Hematopoietic multipotent progenitor cell treated with erythropoietin and hydrocortisone succinate and interleukin-3 and kit ligand, for 6 days (in vitro differentiated cells): ENCODE measurements at places on chromosomes 11 and 22.

DNA sequence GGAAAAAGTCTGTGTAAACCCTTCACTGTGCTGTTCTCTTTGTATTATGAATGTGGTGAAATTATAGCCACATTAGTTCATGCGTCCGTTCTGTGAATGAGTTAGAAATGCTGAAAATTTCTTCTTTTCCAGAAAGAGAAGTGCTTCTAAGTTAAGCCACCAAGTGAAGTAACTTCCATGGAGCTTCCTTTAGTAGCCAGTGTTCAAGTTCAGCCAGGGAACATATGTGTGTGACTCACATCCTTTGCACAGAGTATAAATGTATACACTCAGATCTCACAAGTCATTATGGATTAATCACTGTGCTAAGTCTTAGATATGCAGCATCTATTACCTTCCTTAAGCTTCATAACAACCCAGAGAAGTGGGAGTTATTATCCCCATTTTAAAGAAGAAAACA, 3.1 kb upstream of the MMP8 start:
- DNase-seq = no peak

DNA sequence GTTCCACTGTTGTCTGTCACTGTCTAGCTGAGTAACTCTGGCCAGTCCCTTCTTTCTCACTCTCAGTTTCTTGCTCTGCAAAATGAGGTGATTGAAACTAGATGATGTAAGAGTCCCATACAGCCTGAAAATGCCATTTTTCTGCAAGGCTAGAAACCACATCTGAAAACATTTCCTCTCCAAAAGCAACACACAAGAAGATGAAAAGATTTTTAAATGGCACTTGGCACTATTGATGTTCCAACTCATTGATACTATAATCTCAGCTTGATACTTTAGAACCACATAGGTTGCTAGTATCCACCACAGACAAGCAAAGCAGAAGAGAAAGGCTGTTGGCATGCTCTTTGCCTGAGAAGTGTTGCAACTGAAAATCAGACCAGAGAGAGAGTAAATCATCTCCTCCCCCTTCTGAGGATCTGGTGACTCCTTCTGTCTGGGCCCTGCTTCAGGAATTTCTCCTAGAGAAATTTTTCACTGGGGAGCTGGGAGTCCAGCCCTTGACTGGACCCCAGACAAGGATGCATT, 1217.9 kb downstream of the LRRC4C start:
- DNase-seq = no peak

DNA sequence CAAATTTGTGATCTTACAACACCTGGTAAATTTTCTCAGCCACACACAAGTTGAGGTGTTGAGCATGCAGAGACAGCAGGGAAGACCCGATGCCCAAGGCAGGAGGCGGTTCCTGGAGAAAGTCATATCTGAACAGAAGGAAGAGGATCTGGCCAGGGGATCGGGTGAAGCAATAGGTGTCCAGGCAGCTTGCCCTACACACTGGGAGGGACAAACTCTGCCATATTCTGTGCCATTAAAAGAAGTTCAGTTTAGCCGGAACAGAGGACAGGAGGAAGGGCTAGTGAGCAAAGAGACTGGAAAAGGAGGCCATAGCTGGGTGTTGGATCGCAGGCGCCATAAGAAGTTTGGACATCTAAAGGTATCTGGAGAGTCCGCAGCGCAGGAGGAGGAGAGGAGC, 76.5 kb downstream of the TMPRSS5 start:
- DNase-seq = no peak

GRCh38 chr11:73295241-73295995, 12.7 kb upstream of the ARHGEF17 start:
- DNase-seq = peak; percentile 87

DNA sequence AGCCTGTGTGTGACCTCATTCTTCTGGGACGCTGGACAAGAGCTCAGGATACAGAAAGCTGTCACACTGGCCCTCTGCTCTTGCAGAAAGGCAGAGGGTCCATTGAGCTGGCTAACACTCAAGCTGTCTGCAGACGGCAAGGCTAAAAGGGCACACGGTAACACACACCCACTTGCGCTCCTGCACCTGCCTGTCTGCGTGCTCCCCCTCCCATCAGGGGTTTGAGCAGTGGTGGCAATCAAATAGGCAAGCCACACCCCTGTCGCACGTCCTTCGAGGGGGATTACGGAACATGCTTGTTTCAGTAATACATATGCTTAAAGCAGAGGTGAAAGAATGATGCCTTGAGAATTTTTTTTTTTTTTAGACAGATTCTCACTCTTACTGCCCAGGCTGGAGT, 7.1 kb upstream of the QSER1 start:
- no peak for DNase-seq

DNA sequence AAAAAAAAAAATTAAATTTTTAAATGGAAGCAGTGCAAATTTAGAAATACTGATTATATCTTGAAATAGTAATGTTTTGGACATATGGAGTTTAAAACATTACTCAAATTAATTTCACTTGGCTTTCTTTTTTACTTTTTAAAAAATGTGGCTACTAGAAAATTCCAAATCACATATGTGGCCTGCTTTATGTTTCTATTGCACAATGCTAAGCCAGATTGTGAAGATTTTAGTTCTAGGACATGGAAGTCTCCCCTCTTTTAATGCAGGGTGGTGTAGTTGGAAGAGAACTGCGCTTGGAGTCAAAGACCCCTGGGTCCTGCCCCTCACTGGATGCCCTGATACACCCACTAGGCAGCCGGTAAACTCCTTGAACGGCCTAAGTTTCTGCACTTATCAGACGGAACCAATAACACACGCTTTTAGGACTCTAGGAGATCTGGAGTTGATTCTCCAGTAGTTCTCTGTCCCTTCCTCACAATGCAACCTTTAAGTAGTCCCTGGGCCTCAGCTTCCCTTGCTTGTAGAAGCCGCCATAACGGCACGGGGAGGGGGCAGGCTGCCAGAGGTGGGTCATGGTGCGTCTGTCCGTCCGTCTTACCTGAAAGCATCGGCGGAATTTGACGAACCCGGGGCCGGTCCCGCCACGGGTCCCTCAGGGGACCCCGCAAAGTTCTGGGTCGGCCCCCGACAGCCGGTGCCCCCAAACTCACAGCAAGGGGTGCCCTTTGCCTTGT, 505 bp downstream of the FAM227A start:
- peak; percentile 42 for DNase-seq

DNA sequence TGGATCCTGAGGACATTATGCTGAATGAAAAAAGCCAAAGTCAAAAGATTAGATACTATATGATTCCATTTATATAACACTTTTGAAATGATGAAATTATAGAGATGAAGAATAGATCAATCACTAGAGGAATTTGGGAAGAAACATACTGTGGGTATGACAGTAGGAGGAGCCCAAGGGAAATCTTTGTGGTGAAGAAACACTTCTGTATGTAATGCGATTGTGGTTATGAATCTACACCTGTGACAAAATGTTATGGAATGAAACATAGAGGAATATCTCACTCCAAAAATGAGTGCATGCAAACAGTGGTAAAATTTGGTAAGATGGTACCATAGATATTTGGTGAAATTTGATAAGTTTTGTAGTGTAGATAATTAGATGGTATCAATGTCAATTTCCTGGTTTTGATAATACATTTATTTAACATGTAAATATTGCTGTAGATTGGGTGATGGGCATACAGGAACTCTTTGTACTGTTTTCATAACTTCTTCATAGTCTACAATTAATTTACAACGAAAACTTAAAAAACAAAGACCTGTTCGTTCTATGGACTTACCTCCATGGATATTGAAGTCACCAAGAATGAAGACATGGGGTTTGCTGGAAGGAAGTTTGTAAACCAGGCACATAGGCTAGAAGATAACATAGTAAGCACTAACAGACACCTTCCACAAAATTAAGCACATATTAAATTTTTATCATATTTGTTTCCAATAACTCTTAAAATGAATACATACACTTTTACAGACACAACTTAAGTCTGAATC, 11.5 kb downstream of the MRGPRX1 start:
- DNase-seq = no peak

DNA sequence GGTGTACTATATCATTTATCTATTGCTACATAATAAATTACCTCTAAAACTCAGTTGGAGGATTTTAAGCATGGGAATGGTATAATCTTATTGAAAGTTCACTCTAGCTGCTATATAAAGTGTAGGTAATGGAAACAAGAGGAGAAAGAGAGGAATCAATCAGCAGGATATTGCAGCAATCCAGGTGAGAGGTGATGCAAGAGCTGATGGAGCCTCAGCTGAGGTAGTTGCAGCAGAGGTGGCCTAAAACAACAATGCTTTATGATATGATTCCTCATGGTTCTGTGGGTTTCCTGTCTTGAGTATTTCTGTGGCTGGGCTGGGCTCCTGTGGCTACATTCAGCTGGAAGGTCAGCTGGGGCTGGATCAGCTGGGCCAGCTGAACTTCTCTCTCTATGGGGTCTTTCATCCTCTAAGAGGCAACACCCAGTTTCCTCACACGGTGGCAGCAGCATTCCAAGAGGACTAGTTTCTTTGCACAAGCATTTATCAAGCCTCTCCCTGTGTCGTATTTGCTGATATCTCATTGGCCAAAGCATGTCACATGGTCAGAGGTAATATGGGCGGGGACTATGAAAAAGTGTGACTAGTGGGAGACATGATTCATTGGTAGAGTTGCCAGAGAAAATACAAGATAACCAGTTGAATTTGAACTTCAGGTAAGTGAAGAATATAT, 135.4 kb upstream of the LARGE1 start:
- no peak for DNase-seq

DNA sequence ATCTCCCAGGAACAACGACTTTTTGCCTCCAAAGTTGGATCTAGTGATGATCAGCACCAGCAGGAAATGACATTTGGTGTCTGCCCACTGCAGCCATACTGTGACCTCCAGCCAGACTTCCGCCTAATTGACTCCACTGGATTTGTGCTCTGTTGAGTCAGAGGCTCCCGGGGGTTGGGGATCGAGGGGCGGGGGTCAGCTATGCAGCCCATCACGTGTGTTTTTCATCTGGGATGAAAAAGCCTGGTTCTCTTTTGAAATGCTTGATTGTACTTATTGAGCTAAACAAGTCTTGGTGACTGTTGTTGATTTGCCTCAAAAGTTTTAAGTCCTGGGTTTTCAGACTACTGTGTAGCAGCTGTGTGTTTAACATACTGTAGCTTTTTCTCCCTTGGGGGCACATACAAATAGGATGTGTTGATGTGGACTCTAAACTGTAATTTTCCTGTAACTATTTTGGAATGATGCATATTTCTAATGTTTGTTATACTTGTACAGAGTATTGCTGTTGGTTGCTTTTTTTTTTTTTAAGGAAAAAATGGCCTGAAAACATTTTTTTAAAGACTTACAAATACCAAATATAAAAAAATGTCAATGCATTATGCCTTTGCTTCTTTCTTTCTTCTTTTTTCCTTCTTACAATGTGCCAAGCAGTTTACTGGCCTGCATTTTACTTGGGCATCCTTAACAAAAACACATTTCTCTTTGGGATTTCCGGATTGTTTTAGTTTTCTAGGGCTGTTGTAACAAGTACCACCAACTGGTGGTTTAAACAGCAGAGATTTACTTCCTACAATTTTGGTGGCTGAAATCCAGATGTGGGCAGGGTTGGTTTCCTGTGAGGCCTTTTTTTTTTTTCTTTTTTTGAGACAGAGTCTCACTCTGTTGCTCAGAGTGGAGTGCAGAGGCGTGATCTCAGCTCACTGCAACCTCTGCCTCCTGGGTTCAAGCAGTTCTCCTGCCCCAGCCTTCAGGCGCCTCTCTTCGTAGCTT, 46.1 kb upstream of the OR4B1 start:
- DNase-seq = peak; percentile 4

DNA sequence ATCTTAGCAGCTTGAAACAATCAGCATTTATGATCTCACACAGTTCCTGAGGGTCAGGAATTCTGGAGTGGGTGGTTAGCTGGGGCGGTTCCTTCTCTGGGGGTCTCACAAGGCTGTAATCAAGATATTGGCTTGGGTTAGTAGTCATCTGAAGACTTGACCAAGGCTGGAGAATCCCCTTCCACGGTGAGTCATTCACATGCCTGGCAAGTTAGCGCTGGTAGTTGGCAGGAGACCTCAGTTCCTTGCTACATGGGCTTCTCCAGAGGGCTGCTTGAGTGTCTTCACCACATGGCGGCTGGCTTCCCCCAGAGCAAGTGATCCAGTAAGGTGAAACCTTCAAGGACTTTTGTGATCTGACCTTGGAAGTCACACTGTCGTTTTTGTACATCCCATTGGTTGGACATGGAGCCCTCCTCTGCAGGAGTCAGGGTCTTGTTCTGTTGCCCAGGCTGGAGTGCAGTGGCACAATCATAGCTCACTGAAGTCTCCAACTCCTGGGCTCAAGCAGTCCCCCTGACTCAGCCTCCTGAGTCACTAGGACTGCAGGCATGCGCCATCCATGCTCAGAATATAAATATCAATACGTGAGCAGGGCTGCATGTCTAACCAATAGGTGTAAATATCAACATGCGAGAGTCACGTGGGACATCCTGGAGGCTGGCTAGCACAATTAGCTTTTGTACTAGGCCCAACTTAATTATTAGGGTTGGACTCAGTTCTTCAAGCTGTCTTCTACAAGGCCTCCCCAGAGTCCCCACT, 7.2 kb upstream of the NIPSNAP1 start:
- DNase-seq = no peak

- DNase-seq = no peak
These were observed 2.6 kb upstream of the SHISA8 start for GRCh38 chr22:41917375-41917902.

GRCh38 chr11:85941380-85941973, 86.3 kb downstream of the CCDC83 start:
- peak; percentile 70 for DNase-seq

DNA sequence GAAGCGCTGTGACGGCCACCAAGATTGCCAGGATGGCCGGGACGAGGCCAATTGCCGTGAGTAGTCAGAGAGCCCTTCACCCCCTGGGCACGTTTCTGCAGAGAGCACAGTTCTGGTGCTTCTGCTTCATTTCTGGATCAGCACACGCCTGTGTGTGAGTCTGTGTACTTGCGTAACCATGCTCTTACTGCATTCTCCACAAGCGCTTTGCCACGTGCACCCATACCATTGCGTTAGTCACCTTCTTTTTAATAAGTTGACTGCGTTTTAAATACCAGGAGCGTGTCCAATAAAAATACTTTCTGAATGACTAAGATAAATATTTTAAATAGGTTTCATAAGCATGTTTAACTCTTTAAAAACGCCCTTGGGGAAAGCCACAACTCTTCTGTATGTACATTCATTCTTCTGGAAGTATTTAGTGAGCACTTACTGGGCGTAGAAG, 143.0 kb upstream of the SORL1-AS1 start:
- no peak for DNase-seq
